Gastrocnemius medialis (tissue), 4 donors: ENCODE measurements at places on chromosomes 1 and 21. TPM values are rescaled to one million over a fixed set of nuclear protein-coding genes. Genes with fewer than 3 reads are reported as not detected.

DNA sequence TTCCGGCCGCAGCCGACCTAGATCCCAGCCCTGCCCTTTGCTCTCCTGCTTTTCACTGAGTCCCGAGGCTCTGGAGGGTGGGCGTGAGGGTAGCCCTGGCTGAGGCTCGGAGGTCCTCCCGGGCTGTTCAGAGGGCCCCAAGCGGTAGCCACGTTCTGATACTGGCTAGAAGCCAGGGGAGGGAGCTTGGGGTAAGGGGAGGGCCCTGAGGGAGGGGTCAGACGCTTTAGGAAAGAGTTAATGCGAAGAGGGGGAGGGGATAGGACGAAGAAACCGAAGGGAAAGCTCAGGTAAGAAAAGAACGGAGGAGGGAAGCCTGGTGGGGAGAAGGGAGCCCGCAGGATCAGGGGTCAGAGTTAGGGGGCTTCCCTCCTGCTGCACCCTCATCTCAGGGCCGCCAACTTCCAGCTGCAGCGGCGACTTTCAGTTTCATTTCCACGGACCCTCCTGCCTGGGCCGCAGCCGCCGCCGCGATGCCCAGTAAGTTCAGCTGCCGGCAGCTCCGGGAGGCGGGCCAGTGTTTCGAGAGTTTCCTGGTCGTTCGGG, at the start of gene MOV10:
TSS of gene MOV10 (plus strand) at position 220 of the 546 bp plus-strand sequence. CDS start at position 474, 254 bp downstream.
- peak within 1 kb of the TSS; percentile 83 for H3K27ac ChIP-seq
- H3K4me1 ChIP-seq: peaks cover 14% of the 10 kb centered on the region
- H3K27me3 ChIP-seq: no peaks in the 10 kb centered on the region

The C8A gene
- total RNA-seq: not detected

DNA sequence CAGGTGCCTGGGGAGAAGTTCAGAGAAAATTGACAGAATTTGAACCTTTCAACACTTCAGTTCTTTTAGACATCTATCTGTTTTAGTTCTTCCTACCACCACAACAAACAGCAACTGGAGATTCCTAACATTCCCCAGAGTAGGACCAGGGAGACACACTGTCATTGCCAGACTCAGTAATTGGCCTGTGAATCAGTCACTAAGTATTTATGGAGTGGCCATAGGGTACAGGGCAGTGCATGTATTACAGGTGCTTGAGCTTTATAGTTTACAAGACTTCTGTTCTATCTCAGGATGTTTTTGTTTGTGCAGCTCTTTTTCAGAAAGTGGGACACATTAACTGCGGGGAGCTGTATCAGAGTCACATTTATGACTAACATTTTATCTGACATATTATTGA, 1.7 kb downstream of the CDC14A start:
- H3K27ac ChIP-seq: no peak overlapping the region
- H3K27me3 ChIP-seq: no peaks in the 10 kb centered on the region
- no peak for DNase-seq
- H3K4me3 ChIP-seq: peak overlapping the region; percentile 98

The SMCP gene
- total RNA-seq: not detected

The KTI12 gene
- total RNA-seq: 5.9 TPM

GRCh38 chr1:109931189-109931731, 20.6 kb downstream of the CSF1 start:
- H3K4me3 ChIP-seq: no peak overlapping the region
- H3K27ac ChIP-seq: peak overlapping the region; percentile 80
- peaks cover 34% of the 10 kb centered on the region for H3K4me1 ChIP-seq
- H3K36me3 ChIP-seq: no peaks in the 10 kb centered on the region

GRCh38 chr21:25441835-25442234, 165.4 kb downstream of the MRPL39 start:
- no peak overlapping the region for H3K27ac ChIP-seq
- no peaks in the 10 kb centered on the region for H3K4me1 ChIP-seq
- H3K27me3 ChIP-seq: no peaks in the 10 kb centered on the region
- no peak overlapping the region for H3K4me3 ChIP-seq
- DNase-seq: no peak

DNA sequence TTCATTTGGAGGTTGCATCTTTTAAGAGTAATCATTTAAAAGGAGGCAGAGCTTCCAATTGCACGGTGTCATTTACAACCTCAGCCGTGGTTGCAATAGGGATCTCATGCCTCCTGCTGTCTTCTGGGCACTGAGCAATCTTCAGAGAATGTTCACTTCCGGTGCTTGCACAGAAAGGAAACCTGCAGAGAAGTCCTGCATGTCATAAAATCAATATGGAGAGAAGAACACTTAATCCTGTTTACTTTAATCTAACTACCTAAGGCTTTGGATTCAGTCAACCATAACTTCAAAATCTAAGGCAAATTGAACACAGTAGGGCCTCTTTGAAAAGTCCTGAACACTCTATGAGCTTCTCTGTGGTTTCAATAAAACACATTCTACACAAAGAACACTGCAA, 11.3 kb upstream of the MAP10 start:
- no peaks in the 10 kb centered on the region for H3K27me3 ChIP-seq
- no peak overlapping the region for H3K4me3 ChIP-seq
- H3K36me3 ChIP-seq: no peaks in the 10 kb centered on the region
- peak; percentile 23 for DNase-seq
- H3K27ac ChIP-seq: peak overlapping the region; percentile 65
